ENCODE measurements at places on chromosomes 6 and 20.

GRCh38 chr6:138030872-138031271 is 76.3 kb downstream of the PERP start:
- no peak for DNase-seq
- no peaks in the 10 kb centered on the region for H3K4me1 ChIP-seq
- H3K36me3 ChIP-seq, result no peaks in the 10 kb centered on the region
- no peaks in the 10 kb centered on the region for H3K27me3 ChIP-seq

DNA sequence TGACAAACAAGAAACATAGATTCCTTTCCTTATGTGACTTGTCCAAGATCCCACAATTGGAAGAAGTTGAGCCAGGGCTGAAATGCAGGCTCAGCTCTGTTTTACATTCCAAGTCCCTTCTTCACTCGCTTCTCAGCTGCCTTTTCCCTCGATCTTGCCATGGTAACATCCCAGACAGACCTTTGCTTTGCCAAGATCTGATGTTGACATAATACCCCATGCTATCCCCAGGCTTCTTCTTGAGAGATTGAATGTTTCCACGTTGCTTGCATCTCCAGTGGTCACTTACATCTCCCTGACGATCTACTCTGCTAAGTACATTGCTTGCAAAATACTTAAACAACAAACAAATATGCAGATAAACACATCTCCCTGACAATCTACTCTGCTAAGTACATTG is 63.5 kb downstream of the TBXT start:
- no peaks in the 10 kb centered on the region for H3K27me3 ChIP-seq
- H3K4me3 ChIP-seq, result no peak overlapping the region
- no peaks in the 10 kb centered on the region for H3K4me1 ChIP-seq
- DNase-seq, result no peak
- no peaks in the 10 kb centered on the region for H3K36me3 ChIP-seq

GRCh38 chr6:52858416-52858815 is 17.8 kb upstream of the GSTA5 start:
- no peak overlapping the region for H3K4me3 ChIP-seq
- H3K27ac ChIP-seq, result no peak overlapping the region
- H3K4me1 ChIP-seq, result no peaks in the 10 kb centered on the region
- H3K36me3 ChIP-seq, result no peaks in the 10 kb centered on the region
- DNase-seq, result no peak

DNA sequence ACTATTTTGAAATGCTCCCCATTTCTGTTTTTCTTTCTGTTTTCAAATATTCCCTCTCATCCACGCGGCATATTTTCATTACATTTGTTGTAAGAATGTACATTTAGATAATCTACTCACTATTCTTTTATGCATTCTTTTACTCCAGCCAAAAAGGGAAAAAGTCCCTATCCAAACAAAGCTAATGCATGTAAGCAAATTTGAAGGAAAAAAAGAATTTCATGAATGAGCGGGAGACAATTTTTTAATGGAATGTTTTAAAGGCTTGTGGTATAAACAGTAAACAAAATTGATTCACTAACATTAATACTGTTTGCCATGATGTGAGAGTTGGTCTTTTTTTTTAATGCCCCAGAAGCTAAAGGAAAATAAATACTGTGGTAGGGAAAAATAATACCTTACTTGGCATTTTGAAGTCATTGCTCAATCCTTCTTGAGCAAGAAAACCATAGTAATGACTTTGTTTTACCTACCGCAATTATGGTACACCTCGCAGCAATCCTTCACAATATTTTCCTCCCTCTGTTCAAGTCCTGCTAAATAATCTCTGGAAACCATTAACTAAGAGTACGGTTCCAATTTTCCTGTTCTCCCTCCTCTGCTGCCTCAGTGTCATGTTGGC is 79.0 kb downstream of the BACH2 start:
- peaks cover 3% of the 10 kb centered on the region for H3K4me1 ChIP-seq
- no peaks in the 10 kb centered on the region for H3K36me3 ChIP-seq
- DNase-seq, result no peak
- H3K4me3 ChIP-seq, result no peak overlapping the region
- peak overlapping the region; percentile 81 for H3K27ac ChIP-seq
- no peaks in the 10 kb centered on the region for H3K27me3 ChIP-seq

GRCh38 chr6:151065027-151065815 is 174.5 kb upstream of the AKAP12 start:
- H3K27ac ChIP-seq, result peak overlapping the region; percentile 54
- H3K4me1 ChIP-seq, result peaks cover 8% of the 10 kb centered on the region
- H3K4me3 ChIP-seq, result no peak overlapping the region
- DNase-seq, result no peak
- no peaks in the 10 kb centered on the region for H3K36me3 ChIP-seq

Data from ascending aorta (tissue), 2 donors.